CD8-positive, alpha-beta memory T cell (primary cell): ENCODE measurements at places on chromosomes 6 and 20.

GRCh38 chr6:154494592-154495311, 15.7 kb downstream of the CNKSR3 start:
- no peak for DNase-seq

DNA sequence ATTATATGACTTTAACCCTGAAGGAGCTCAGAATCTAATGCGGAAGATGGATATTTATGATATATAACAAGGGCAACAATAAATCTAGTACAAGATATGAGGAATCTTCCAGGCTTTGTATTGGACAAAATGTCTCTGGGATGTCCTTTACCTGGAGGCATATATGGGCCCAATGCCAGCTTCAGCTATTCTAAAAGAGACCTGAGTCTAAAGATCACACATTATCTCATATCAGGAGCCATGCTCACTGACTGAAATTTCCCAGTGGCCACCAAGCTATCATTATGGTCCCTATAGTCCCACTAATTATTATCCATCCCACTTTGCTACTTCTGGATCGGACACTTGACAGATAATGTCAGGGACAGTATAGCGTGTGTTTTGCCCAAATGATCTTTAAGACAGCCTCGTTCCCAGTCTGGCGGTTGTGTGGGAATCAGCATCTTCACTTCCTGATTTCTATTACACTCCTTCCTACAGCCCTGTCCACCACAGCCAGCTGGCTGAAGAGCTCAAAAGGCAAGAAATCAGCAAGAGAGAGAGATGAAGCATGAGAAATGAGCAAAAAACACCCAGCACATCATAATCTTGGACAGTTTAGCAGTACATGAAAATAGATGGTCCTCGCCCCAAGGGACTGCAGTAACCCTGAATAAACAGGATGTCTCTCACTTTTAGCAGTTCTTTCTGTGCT, 34.9 kb downstream of the KLHL31 start:
- DNase-seq = no peak

GRCh38 chr6:121516331-121516730, 80.9 kb downstream of the GJA1 start:
- DNase-seq = no peak

- DNase-seq = no peak
These were observed 23.8 kb upstream of the NXT1 start for GRCh38 chr20:23326774-23327173.

GRCh38 chr6:98324446-98324845, 509.9 kb upstream of the POU3F2 start:
- DNase-seq = no peak

- no peak for DNase-seq
These were observed 14.0 kb downstream of the SGK1 start for GRCh38 chr6:134303891-134304290.

DNA sequence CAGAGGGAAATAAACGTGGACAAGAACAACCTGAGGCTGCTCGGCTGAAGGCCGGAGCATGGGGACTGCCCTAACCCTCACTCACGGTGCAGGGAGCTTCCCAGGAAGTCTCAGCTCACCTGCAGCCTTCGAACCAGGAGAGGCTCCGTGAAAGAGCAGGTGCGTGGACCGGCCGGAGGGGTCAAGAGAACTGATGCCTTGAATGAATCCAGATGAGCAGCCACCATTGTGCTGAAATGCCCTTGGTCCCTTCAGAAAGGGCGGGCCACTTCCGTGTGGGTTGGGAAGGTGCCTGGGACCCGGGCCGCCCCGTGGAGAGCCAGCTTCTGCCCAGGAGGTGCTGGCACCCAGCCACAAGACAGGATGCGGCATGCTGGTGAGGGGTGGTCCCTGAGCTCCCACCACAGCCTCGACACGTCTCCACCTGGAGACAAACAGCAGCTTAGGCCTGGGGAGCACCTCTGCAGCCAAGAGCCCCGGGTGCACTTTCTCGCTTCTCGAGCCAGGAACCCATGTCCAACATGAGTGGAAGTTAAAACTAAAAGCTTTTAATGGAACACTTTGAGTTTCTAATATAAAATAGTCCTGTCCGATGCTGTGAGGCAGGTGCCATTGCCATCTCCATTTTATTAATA, 83.5 kb downstream of the TTLL2 start:
- DNase-seq = no peak

DNA sequence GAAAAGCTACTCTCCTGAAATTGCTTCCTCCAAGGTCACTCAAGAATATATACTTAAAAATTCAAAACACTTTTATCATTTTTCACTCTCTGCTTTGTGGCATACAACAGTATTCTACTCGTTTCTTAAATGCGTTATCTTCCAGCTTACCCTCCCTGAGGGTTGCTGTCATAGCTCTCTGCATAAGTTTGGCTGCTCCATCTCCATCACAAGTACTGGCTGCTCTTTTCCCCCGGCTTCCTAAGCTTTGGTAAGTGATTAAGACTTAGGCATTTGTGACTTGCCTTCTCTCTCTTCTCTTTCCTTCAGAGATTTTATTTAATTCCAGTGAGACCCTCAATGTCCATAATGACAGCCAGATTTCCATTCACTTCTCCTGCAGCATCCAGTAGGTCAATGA, 128.3 kb downstream of the NKAIN2 start:
- DNase-seq = no peak

DNA sequence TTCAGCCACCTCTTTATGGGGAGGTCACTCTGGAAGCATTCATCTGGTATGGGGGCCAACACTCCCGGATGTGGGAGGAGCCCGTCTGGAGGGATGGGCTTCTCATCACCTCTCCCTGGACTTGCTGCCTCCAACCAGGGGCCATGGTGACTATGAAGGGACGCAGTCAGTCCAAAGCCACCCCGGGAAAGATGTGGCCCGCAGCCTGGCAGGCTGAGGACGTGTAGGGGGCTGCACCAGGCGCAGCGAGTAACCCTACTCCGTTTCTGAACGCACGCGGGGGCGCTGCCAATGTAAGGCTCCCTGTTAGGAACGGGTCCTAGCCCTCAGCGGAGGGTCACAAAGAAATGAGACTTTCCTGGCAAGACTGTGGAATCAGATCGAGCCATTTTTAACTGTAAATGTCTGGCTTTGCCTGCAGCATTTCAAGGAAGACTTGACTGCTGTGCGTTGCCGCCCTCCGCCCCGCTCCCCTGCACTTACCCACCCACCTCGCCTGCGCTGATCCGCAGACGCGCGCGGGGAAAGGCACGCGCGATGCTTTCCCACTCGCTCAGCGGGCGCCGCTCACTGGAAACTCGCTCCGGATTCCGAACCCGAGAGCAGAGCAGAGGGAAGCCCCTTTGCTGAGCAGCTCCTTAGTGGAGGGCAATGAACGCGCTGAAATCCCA, 55.1 kb downstream of the IL20RA start:
- DNase-seq = no peak

DNA sequence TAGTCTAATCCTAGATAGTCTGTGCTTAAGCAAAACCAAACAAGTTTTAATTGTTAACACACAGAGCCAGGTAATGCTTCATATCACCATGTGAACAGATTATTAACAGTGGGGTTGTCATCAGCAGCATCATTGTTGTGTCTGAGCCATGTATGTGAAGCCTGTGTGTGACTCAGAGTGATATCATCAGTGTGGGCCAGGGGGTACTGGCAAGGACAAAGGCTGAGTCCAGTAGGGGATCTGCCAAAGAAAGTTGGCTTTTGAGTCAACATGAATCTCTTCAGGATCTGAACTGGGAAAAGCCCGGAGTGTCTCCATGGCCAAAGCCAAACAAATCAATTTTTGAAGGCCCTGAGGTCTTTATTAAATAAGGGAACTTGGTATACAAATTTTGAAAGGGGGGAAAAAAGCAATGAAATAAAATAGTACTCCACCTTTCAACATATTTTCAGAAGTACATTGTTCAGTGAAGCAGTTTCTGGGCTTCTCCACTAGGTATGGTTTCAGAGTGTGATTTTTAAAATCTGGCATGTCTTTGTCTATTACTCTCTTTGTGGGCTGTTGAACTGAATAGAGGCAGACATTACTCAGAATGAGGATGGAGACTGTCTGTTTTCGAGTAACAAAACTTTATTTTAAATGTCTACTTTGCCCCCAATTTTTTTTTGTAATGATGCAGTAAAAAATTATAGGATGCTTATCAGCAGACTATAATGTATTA, 444.2 kb upstream of the JAG1 start:
- DNase-seq = no peak

- no peak for DNase-seq
These were observed 134.2 kb downstream of the GMDS start for GRCh38 chr6:2111162-2111677.

GRCh38 chr6:47245745-47246371, 63.8 kb downstream of the TNFRSF21 start:
- no peak for DNase-seq

GRCh38 chr20:50557549-50558134, 47.5 kb downstream of the PTPN1 start:
- DNase-seq = no peak

DNA sequence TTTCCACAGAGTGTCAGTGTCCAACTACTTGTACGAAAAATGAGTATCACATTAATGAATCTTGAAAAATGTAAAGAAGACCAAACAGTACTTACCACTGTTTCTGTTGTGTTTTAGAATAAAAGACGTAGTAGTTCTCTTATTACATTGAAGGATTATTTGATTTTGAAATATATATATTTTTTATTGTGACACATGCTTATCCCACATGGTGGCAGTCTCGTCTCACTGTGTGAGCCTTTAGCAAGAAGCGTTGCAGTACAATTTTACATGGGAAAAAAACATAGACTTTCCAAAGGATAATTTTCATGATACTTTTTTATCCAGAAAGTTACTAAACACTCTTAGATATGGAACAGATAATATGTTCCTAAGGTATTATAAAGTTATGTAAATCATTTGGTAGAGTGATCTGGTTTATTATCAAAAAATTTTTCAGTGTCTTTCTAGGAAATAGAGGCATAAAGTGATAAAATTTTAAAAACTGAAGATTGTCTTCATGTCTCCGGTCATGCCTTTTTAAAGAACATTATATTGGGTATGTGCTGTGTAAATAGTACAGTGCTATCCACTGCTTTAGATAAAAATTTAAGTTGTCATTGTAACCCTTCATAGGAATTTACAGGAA, 117.5 kb upstream of the SAMD5 start:
- DNase-seq = no peak

DNA sequence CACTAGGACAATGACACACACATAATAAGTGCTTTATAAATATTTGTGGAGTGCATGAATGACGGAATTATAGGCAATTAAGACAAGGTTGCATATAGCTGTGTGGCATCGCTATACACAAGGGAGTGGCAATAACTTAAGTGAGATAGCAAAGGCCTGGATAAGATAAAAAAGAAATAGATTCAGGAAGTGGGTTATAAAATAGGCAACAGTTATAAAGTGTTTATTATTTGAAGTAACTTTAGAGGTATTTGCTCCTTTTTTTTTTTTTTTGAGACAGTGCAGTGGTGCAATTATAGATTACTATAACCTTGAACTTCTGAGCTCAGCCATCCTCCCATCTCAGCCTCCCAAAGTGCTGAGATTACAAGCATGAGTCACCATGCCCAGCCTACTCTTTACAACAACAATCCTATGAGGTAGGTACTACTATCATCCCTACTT, 75.9 kb upstream of the LOC128125822 start:
- no peak for DNase-seq
